ENCODE measurements at places on chromosomes 12 and 14.

DNA sequence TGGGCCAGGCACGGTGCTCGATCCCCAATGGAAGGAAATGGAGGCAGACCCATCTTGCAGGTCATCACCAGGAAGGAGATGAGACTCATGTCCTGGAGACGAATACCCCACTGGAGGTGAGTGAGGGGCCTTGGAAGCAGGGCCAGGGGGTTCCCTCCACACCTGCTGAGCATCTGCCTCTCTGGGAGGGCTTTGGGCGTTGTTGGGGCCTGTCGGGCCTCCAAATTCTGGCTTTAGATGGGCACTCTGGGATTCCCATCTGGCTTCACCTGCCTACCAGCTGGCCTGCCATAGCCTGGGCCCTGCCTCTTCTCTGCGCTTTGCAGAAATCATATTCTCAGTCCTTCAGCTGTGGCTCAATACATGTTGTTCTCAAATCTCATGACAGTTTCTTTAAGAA is 13.9 kb downstream of the RTL1 start:
- DNase-seq = no peak

GRCh38 chr14:91352053-91352452 is 65.6 kb downstream of the CCDC88C start:
- DNase-seq = no peak

DNA sequence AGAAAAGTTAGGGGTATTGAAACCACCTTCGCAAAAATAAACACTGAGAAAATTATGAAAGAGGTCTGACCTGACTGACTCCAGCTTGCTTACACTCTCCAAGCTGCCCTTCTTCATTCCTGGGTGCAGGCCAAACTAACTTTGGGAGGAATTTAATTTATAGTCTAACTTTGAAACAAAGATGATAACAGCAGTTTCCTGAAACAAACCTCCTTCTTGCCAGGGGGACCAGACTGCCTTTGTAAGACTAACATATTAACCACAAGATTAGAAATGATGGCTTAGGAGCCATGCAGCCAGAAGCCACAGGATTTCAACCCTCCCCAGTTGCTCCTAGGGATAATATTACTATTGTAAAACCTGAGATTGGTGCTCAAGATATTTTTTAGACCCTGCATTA is 13.8 kb upstream of the EEA1 start:
- peak; percentile 78 for DNase-seq

DNA sequence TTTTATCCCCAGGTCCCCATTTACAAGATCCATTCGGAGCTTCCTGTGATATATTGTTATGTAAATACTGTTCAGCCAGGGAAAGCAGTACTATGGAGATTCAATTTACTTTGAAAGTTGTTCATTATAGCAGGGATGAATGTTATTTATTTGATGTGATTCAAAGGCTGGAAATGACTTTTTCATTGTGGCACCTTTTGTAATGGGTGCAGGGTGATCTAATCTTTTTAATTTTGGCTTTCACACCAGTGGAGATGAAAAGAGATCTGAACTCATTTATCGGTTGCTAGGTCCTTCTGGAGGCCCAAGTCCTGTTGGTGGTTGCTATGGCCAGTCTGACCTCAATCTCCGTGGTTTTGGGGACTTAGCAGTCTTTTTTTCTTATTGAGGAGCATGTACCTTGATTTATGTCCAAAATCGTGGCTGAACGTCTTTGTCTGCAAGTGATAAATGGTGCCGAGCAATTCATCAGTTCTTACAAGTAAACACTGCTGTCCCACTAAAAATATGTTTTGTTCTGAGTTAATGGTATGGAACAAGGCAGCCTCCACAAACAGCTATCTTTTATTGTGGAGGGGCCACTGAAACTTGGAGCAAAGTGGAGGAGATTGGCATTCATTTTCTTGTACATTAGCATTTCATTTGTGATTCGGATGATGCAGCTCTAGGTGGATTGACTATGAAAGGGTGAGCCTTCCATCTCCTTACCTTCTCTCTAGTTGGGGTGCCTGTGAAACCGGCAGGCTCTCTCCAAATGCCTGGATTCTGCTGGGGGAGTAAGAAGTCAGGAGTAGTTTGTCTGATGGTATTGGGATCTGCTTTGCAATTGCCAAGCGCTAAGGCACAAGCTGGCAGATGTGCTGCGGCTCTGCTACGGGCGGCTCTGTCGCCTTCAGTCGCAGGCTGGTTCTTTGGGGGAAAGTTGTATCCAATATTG is 2.0 kb downstream of the RMST start:
- no peak for DNase-seq

DNA sequence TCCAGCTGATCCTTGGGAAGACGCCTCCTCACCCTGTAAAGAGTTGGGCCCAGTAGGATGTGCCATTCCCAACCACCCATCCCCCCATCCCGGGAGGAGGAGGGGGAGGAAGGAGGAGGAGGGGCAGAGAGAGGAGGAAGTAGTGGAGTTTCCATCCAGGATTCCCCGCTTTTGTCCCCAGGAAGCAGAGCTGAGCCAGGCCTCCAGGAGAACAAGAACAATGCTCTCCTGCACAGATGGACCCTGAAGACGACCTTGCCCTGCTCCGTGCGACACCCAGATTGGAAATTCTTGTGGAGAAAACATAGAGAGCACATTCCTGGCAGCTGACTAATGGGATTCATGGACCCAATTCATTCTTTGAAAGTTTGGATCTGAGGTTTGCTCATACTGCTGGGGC is 132.3 kb upstream of the CRY1 start:
- peak; percentile 52 for DNase-seq

- peak; percentile 25 for DNase-seq
Observed at GRCh38 chr12:106135781-106136180, 3.0 kb downstream of the NUAK1 start.

DNA sequence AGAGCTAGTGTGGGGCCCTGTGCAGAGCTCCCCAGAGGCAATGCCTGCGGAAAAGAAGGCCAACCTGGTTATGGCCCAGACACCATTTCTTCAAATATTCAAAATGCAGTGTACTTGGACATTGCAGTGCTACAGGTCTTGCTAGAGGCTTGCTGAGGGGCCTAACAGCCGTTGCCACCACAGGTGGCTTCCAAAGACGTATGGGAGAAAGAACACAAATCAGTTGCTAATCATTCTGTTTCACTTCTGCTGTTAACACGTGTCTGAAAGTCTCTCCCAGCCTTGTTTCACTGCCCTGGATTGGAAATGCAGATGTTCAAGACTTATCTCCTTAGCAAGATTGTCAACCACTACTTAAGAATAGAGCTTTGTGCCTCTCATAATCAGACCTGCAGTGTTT is 925.9 kb downstream of the GALC start:
- no peak for DNase-seq

GRCh38 chr12:109488051-109488665 is 10.7 kb downstream of the UBE3B start:
- no peak for DNase-seq

DNA sequence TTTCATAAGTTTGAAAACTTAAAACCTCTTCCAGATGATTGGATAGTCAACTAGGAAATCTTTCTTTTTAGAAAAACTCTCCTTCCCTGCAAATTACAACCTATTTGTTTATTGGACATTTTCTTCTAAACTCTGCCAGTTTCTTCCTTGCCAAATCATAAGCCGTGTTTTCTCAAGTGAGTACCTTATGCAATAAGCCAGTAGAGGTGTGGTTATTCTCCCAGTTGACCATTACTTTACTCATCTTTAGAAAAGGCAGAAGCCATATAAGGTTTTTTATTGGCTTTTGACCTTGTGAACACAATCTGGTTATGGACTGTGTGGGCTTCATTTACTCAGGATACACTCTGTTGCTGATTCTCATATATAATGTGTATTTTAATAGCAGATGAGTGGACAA is 14.6 kb downstream of the ACTR6 start:
- no peak for DNase-seq

- peak; percentile 48 for DNase-seq
Observed at GRCh38 chr14:71665157-71665556, 267.1 kb upstream of the RGS6 start.

DNA sequence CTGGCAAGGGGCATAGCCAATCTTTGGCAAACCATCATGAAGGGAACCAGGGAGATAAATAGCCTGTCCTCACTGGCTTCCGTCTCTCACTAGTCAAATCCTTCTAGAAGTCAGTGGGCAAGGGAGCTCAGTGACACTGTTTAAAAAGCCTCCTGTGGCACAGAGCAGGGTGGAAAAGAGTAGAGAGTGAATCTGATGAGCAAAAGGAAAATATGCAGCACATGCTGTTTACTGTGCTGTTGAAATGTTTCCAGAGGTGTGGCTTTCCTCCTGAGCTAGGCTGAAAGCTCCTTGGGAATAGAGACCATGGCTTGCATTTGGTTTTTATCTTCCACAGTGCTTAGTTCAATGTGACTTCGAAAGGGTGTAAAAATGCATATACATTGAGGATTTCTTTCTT is 7.7 kb upstream of the DYRK2 start:
- no peak for DNase-seq

DNA sequence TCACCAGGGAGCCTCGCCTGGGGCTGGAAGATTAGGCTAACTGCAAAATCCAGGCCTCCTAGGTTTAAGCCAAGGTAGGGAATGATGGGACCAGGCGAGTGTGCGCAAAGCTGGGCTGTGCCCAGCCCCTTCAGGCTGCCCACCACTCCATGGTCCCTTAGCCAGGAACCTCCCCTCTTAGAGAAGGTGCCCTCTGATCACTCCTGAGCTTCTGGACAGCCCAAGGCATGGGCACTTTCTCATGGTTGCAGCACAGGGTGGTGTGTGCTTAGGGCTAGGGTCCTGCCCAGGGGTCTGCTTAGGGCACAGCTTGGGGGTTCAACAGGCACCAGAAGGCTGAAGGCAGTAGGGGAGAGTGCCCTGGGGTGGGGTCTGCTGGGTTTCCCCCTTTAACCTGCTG is 69.0 kb downstream of the PRIMA1 start:
- DNase-seq = no peak

DNA sequence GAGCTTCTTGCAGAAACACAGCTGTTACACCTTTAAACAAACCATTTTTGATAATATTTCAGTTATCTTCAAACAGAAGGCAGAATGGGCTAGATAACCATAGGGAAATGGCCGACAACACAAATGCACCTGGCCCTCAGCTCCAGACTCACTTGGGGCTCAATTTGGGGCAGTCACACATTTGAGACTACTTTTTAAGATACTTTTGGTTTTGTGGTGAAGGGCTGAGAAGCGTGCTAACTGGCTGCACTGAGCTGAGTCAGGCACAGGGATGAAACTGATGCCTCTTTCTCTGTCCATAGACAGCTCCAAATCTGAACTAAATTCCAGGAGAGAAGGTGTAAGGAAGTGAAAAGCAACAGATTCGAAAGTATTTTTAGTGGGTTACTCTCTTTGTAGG is 18.5 kb upstream of the GRIP1 start:
- no peak for DNase-seq

GRCh38 chr14:100712490-100712889 is 14.2 kb upstream of the DLK1 start:
- no peak for DNase-seq

DNA sequence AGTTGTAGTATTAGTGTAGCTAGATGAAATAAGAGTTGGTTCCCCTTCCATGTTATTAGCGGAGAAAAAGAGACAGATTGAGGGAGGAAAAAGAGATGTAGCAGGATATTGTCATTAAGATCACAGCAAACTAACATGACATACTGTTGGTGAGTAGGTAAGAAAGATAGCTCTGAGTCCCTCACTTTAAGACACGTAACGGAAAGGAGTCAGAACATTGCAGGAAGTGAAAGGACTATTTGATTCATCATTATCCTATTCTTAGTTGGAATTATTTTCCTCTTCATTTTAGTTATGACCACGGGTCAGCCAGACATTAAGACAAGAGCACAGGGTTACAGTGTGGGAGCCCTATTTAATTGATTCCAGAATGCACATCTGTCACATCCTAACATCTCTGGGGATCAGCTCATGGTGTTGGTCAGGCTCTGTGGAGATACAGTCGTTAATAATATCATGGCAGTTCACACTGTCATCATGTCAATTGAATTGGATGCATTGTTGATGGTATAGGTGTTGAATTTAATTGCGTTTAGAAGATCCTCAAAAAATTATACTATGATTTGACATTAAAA is 55.0 kb downstream of the TMX1 start:
- DNase-seq = no peak

GRCh38 chr12:131052929-131053328 is 99.2 kb downstream of the ADGRD1 start:
- no peak for DNase-seq

- DNase-seq = peak; percentile 45
Observed at GRCh38 chr12:124678421-124678893, 111.0 kb upstream of the NCOR2 start.

DNA sequence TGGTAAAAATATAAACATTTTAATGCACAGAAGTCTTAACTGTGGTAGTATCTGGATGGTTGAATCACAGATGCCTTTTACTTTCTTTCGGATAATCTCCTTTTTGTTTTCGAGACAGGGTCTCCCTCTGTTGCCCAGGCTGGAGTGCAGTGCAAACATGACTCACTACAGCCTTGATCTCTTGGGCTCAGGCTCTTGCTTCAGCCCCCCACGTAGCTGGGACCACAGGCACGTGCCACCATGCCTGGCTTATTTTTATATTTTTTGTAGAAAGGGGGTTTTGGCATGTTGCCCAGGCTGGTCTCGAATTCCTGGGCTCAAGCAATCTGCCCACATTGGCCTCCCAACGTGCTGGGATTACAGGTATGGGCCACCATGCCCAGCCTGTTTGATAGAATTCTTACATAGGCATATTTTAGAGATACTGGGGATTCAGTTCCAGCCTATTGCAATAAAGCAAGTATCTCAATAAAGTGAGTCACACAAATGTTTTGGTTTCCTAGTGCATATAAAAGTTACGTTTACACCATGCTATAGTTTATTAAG is 99.2 kb downstream of the SNAPC1 start:
- DNase-seq = peak; percentile 1

DNA sequence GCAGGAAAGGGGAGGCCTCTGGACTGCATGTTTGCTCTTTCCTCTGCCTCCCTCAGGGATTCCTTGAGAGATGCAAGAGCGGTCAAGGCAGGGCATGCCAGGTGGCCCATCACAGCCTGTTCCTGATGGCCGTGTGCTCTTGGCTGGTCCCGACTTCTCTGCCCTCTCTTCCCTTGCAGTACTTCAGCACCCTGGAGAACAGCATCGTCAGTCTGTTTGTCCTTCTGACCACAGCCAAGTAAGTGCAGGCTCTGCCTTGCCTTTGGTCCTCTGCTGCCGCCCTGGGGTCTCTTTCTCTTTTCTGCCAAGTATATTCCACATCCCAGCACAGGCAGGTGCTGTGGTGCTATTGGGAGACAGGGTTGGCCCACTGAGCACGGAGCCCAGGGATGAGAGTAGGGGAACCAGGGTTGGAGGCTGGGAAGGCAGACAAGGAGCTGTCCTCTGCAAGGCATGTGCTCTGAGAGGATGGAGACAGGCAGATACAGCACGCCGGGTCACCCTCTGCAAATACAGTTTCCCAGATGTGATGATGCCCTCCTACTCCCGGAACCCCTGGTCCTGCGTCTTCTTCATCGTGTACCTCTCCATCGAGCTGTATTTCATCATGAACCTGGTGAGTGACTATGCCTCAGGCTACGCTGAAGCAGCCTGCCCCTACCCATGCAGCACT is 51.9 kb downstream of the TPCN1 start:
- DNase-seq = no peak

DNA sequence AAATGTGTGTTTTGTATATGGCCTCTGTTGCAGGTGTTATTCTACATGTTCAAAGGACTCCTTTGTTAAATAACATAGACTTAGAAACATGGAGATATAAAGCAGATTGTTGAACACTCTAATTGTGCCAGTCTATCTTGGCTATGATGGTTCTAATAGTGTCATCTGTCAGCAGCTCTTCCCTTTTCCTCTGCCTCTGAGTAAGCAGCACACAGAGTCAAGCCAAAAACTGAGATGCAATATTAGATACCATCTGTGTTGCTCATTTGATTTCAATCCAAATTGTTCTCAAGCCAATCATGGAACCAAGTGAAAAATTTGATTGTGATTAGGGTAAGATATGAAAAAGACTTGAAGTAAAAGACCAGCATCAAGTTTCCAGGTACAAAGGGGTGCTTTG is 871.1 kb upstream of the MGAT4C start:
- DNase-seq = no peak
